ENCODE measurements at places on chromosomes 3 and 15. TPM values are rescaled to one million over a fixed set of nuclear protein-coding genes. Genes with fewer than 3 reads are reported as not detected.

TTC23 gene
- total RNA-seq, result 8.9 TPM

MAPKAPK3 gene
- 125 TPM for total RNA-seq

CTSH gene
- total RNA-seq, result 38.1 TPM

NDN gene
- 11.7 TPM for total RNA-seq

GOLGA8G gene
- not detected for total RNA-seq

Measured in psoas muscle (tissue), 8 donors.